ENCODE measurements at places on chromosomes 1 and 21.

DNA sequence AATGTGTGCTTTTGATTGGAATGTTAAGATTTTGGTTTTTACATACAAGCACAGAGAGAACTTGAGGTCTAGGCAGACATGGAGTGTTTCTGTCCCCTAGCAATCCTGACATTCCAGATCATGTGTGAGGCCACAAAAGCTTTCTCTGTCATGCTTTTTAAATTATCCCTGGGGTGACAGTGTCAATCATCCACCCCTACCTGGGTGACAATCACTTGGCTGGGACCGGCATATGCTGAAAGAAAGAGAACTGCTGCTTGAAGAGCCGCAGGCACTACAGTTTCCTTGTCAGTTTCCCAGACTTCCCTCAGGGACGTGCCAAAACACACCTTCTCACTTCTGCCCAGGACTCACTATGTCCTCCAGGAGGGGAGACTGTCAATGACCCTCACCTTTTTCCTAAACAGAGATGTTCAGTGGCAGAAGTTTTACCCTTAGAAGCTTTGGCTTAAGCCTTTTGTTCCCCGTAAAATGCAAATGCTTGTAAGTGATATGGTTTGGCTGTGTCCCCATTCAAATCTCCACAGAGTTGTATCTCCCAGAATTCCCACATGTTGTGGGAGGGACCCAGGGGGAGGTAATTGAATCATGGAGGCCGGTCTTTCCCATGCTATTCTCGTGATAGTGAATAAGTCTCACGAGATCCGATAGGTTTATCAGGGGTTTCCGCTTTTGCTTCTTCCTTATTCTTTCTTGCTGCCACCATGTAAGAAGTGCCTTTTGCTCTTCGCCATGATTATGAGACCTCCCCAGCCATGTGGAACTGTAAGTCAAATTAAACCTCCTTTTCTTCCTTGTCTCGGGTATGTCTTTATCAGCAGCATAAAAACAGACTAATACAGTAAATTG is 217.4 kb downstream of the FGGY start:
- no peak for DNase-seq

DNA sequence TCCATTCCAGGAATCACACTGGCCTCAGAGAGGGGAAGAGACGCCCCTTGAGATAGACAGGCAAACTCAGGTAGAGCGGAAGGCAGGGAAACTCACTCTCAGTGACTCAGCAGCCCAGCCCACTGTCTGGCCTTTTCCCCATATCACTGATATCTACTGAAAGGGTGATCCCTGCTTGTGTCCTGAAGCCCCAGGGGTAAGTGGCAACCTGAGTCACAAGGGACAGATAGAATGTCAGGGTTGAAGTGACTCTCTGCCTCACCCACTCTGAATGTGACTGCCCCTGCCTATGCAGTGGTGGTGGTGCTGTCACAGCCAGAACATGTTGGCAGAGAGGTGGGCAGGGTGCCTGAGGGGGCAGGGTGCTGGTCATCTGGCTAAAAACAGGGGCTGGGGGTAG is 157.5 kb upstream of the FGGY start:
- no peak for DNase-seq

GRCh38 chr1:152335399-152335798 is 10.4 kb upstream of the FLG start:
- DNase-seq: no peak

DNA sequence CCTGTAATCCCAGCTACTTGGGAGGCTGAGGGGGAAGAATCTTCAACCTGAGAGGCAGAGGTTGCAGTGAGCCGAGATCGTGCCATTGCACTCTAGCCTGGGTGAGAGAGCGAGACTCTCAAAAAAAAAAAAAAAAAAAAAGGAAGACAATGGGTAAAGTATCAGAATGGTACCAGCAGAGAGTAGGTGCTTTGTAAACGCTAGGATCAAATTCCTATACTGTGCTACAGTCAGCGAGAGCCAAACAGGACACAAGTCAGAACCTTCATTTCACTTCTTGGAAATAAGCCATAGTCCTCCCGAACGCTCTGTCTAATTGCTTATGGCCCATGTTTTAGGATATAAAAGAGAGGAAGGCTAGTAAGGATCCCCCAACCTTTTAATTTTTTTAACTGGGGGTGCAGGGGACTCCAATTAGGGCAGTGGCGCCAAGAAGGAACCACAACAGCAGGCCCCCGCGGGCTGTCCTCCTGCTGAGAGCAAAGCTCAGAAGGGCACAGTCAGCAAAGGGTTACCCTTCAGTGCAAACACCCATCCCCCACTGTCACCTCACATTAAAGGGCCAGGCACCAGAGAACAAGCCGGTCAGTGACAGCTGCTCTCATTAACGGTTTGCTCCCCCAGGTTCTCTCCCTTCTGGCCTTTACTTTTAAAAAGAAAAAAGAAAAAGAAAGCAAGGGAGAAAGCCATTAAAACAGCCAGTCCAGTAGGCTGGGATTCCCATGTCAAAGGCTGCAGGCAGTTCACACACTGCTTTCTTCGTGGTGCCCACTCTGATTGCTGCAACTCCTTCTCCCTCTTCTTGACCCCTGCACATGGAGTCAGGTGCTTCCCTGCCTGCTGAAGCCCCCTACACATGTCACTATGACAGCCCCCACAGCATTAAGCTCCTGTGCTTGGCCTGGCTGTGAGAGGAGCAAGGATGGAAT is 69.4 kb downstream of the PLPP3 start:
- DNase-seq: no peak

DNA sequence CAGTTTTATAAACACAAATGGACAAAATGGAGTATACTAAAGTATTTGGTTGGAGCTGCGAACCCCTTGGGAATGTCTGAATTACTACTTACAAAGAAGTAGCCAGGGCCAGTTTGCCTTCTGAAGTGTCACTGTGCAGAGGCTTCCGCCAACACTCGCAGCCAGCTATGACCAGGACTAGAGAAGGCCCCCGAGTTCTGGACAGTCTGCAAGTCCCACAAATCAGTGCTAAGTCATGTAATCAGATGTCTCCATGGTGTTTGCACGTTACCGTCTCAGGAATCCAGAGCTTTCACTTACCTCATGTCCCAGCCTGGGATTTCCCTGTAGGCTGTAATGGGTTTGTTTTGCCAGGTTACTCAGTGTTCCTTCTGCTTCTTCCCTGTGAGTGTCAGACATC is 106.6 kb upstream of the SPAG17 start:
- DNase-seq: no peak

GRCh38 chr1:205568135-205568468 is 63.6 kb downstream of the CDK18 start:
- no peak for DNase-seq

- no peak for DNase-seq
Observed at GRCh38 chr1:108075055-108075454, 110.1 kb upstream of the VAV3 start.

DNA sequence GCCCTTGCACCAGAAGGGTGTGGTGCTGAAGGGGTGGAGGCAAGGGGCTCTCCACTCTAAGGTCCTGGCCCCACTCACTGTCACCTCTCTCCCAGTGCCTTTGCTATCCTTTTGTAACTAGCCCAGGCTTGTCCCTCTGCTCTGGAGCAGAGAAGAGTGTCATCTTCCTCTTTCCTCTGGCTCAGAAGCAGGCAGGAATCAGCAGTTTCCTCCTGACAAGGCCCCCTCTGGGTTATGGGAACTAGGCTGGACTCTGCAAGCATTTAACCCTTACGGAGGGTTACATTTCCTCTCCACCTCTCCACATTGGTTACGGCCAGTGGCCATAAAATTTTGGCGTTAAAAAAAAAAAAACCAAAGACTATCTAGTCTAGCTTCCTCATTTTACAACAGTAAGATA is 30.4 kb downstream of the PLXNA2 start:
- DNase-seq: no peak

GRCh38 chr1:205377355-205377754 is 20.6 kb upstream of the KLHDC8A start:
- no peak for DNase-seq

- no peak for DNase-seq
Observed at GRCh38 chr1:28428990-28429520, 59.5 kb downstream of the PHACTR4 start.

GRCh38 chr1:11046270-11046566 is 821 bp downstream of the MASP2 start:
- DNase-seq: no peak

- DNase-seq: no peak
Observed at GRCh38 chr1:30977511-30977910, 69.0 kb upstream of the SDC3 start.

- DNase-seq: no peak
Observed at GRCh38 chr21:42012344-42012743, 2.2 kb upstream of the ZBTB21 start.

DNA sequence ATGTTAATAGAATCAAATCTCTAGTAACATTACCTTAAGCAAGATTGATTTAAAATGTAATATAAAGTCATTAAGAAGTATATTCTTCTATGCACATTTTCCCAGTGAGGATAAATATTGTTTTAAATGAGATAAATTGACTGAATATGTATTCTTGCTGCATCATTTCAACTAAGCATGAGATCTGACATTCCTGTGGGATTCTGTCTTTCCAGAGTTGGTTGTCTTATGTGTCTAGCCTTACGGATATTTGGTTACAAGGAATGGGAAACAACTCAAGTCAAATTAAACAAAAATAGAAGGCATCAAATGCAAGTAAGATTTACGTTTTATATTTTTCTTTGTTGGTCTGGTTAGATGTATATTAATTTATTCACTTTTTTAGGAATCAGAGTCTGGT is 287.5 kb downstream of the PTGER3 start:
- no peak for DNase-seq

DNA sequence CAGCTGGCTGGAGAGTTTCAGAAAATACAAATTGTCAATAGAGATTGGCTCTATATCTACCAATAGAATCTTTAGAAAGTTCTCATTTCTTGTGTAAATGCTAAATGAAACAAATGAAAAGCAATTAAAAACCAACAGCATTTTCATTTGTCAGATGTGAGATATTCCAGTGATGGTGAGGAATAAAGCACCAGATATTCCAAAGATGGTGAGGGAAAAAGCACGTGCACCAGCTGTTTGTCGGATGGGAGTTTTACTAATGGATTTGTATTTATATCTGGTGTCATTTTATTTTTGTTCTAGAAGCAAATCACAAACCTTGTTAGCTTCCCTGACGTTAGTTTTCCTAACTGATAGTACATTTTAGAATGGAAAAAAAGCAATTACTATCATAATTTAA is 188.8 kb downstream of the PCP4 start:
- no peak for DNase-seq

- DNase-seq: no peak
Observed at GRCh38 chr1:104341944-104342343, 592.2 kb downstream of the AMY1C start.

DNA sequence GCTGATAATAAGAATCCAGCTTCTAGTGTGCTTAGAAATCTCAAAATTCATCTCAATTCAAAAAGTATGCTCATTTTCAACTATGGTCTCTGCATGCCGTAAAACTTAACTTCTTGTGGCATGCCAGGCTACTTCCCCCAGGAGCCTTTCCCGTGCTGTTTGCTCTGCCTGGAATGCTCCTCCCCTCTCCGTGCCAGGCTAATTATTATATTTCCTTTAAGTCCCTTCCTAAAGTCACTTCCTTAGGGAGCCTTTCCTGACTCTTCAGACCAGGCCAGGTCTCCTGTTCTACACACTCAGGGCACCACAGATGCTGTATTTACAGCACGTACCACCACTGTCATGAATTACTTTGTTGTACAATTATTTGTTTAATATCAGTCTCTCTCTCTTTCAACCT is 67.1 kb upstream of the PPP2R5A start:
- no peak for DNase-seq

DNA sequence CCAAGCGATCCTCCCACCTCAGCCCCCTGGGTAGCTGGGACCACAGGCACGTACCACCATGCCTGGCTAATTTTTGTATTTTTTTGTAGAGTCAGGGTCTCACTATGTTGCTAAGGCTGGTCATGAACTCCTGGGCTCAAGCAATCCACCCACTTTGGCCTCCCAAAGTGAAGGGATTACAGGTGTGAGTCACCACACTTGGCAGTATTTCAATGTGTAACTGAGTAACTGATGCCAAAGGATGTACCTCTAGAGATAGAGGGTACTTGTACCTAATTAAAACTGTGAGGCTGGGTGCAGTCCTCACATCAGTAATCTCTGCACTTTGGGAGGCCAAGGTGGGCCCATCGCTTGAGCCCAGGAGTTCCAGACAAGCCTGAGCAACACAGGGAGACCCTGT is 258.7 kb upstream of the DMRTA2 start:
- no peak for DNase-seq

DNA sequence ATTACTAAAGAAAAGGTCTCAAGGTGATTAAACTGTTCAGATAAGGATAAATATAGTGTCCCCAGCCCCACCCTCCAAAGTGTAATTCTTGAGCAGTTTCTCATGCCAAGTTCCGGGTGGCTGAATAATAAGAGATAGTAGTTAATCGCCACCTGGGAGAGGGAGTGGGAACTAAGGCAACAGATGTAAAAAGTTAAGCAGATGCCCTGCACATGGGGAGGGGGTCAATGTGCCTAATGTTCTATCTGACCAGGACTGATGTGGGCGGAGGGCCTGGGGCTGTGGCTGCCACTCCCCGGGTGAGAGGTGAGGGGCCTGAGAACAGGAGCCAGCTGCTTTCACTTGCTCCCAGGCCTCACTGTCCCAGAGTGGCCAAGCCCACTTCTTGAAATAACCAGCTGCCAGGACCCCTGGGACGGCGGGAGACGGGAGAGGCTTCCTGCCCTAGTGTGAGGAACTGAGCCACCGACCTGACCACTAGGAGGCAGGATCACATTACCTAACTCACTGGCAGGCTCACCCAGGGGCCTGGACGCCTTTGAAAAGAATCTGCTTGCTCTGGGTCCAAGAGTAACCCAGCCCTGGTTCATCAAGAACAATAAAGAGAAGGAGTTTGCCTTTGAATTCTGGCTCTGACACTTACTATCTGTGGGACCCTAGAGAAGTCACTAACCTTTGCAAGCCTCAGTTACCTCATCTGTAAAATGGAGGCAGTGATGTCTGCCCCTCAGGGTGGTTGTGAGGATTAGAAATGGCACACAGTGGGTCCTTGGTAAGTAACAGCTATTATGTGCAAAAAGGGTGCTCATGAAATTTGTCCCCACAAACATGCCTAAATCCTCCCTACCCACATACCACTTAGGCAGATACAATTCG is 179.2 kb downstream of the ATG4C start:
- no peak for DNase-seq

- no peak for DNase-seq
Observed at GRCh38 chr1:38221006-38221649, 174.5 kb upstream of the POU3F1 start.

- no peak for DNase-seq
Observed at GRCh38 chr1:57162607-57163261, 196.9 kb upstream of the C8B start.

DNA sequence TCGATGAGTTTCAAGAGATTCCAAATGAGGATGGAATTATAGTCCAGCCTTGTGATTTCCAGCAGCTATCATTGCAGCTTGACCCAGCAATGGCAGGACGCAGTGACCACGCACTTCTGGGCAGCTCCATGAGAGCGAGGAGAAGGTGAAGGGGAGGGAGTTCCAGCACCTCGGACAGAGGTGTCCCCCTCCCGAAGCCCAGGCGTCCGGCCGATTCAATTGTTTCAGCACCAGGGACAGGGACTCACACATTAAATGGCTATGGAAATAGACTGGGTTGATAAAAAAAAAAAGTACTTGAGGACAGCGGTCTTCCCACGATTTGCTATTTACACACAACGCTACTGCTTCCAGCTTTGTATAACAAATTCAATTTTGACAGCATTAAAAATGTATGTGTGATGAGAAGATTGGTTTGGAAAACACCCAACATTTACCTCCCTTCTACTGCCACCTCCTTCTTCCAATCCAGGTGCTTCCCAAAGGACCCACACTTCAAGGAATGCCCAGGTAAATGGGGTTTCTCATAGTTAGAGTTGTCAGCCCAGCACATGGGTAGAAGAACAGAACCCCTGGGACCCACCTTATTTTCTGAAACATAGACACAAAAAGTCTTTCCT is 71.8 kb downstream of the DISP3 start:
- DNase-seq: no peak
